OCI-LY7 (cell line): ENCODE measurements at places on chromosomes 4 and X.
A peak's percentile ranks its signal among the peaks of the same experiment; 100 is the strongest.

DNA sequence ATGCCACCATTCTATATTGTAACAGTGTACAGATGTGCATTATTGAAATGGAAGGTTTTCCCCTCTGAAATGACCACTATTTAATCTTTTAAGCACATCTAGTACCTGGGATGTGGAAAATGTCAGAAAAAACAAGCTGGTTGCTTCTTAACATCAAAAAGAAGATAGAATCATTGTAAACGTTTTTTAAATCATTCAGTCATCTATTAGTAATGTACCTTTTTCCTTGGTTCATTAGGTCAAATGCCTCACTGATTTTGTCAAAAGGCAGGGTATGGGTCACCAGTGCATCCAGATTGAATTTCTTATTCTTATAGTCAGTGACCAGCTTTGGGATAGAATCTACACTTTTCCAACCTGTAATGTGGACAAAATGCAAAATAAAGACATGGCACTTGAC is 17.7 kb downstream of the ADH4 start:
- no peak for DNase-seq

- DNase-seq = no peak
Observed at GRCh38 chr4:16259241-16259888, 33.1 kb upstream of the TAPT1 start.

DNA sequence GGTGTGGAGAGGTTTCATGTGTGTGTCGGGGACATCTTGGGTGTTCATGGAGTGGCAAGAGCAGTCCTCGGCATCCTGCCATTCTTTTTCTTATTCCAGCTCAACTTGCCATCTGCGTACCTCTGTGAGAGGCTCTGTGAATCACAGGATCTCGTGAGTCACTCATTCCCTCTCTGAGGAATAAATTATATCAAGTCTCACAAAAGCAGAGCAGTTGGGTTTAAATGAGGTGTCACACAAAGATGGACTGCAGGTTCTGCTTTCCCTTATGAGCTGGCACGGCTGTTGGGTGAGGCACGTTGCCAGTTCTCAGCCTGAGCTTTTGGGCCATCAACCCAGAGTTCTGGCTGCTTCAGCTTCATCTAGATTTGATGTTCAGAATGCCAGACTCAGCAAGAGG is 6.8 kb upstream of the OCIAD2 start:
- no peak for DNase-seq

GRCh38 chr4:71689822-71690221 is 94.1 kb downstream of the GC start:
- no peak for DNase-seq

DNA sequence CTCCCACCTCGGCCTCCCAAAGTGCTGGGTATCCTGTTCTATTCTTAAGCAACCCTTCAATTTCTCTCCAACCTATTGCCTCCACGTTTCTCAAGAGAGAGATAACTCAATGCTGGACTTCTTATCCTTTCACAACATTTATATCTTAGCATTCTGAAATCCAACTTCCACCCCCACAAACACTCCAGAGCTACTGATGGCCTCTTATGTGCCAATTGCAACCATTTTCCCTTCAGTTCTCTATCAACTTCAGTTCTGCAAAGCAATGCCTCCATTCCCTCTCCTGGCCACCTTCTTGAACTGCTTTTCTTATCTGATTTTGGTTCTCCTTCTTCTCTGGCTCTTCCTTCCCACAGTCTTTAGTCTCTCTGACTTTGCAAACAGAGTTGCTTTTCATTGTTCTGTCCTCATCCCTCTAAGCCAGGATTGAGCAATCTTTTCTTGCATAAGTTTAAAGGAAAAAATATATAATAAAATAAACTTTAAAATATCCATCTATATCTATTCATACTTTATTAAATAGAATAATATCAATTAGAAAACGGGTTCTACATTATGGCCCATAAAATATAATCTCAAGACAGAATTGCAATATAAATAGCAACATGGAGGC is 3.6 kb upstream of the STBD1 start:
- no peak for DNase-seq

DNA sequence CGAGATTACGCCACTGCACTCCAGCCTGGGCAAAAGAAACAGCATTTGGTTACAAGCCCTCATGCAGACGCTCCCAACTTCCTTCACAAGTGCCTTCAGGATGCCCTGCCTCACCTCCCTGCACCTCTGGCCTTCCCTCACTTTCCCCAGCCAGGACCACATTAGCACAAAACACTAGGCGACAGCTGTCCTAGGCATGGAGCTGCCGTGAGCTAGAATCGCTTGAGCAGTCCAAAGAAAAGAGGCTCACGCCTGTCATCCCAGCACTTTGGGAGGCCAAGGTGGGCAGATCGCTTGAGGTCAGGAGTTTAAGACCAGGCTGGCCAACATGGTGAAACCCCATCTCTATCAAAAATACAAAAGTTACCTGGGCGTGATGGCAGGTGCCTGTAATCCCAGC is 15.8 kb downstream of the RNF212 start:
- DNase-seq = no peak

DNA sequence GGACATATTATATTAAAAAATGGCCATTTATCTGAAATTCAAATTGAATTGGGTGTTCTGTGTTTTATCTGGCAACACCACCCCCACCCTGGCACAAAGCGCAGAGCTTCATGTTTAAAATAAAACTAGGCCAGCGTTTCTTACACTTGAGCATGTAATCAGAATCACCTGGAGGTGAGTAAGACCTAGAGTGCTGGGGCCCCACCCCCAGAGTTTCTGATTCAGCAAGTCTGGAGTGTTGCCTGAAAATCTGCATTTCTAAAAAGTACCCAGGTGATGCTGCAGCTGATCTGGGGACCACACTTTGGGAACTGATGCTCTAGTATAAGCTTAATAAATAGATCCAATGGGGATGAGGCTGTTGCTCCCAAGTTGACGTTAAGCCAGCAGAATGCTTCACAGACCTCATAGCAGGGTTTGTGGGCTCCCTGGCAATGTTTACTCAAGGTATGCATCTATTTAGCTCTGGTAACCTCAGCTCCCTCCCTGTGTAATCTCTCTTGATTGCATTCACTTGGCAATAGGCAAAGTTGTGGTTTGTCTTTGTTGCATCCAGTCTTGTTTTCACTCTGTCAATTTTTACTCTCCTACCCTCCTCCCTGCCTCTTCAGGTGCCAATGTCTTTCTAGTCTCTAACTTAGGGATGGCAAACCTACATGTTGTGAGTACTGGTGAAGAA is 99.8 kb upstream of the TEX13D start:
- no peak for DNase-seq

- DNase-seq = peak; percentile 87
Observed at GRCh38 chrX:65697915-65698796, 30.7 kb downstream of the MSN start.

GRCh38 chr4:185119927-185120630 is 23.0 kb upstream of the SLC25A4 start:
- DNase-seq = no peak

GRCh38 chr4:155220025-155220424 is 11.6 kb downstream of the NPY2R start:
- no peak for DNase-seq

DNA sequence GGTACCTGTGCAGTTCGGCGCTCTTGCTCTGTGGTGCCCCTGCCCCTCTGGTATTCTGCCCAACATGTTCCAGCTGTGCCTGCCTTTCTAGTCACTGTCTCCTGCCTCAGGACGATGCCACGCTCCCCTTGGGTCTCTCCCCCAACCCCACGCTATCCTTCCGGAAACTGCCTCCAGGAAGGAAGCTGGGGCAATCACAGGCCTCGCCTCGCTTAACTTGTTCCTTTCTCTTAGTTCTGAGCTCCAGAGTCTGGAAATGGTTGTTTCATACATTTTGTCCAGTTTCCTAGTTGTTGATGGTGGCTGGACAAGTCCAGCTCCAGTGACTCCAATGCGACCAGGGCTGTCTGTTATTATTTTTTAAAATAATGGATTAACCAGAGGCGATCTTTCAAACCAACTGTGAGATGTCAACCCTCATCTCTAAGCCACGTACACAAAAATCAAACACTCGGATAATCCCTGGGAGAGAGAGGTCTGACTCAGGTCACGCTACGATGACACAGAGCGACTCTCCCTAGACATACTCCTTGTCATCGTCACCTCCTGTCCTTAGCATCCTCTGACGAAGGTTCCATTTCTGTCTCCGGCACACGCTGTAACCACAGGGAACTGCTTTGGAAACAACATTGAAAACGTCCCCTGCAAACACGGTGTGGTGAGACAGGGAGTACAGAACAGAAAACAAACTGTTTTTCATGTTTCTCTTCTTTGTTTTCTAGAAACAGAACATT is 62.5 kb downstream of the ABLIM2 start:
- DNase-seq = no peak

DNA sequence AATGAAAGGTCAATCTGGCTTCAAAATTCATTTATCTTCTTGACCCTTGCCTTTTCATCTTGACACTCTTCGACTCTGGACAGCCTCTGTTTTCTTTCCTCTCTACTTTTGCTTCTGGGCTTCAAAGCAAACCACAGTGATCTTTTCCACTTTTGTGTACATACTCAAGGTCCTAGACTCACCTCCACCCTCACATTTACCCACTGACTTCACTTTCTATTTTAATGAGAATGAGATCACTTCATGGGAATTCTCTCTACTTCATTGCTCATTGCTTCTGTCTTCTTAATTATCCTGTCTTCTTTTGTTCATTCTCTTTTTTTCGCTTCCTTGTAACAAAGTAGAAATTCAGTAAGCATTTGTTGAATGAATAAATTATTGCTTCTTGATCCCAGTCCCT is 330.1 kb upstream of the HAND2 start:
- DNase-seq = no peak

DNA sequence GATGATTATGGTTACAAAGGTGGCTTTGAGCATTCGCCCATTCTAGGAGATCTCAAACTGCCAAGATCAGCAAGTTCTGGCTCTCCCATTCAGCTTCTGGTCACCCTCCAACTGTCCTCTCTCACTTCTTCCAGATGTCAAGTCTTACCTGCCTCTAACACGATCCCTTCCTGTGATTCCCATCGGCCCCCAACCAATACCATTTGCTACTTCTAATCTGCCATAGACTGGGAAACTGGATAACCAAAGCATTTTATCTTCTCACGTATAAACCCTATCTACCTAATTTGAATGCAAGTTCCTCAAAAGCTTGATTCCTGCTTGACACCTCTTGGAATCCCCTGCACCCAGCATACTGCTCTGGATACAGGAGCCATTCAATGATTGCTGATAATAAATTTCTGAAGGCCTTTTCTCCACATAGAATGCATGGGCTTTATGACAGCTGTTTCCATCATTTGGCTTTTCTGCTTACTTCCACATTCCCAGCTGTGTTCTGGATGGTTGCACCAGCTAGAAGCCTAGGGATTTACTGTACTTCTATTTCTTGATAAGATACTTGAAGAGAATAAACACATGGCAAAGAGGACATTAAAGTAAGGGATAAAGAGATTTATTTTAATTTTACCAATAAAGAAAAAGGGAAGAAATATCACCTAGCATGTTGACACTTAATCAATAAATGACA is 9.6 kb downstream of the GPC4 start:
- no peak for DNase-seq

- no peak for DNase-seq
Observed at GRCh38 chrX:149371986-149372385, 133.1 kb downstream of the IDS start.
